ENCODE measurements at places on chromosomes 7 and 10. TPM values are rescaled to one million over a fixed set of nuclear protein-coding genes. Genes with fewer than 3 reads are reported as not detected.
A peak's percentile ranks its signal among the peaks of the same experiment; 100 is the strongest.

BCL7B gene
- polyA plus RNA-seq = 83.6 TPM

DNA sequence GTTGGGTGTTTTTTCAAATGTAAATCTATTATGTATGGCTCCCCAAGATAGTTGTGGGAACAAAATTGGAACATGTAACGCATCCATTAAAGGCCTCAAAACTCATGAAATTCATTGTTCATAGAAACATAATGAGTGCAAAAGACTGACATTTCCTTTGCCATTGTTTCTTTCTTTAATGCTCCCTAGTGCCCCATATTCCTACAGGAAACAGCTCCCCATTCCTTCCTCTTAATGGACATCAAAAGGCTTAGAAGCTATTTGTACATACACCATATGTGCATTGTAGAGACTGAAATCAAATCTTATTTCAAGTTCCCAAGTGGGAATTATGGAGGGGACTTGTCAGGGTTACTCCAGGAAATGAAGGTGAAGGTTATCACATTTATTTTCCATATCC is 139.1 kb downstream of the AHR start:
- no peak for DNase-seq

GRCh38 chr7:33099154-33099940 is 9.9 kb downstream of the RP9 start:
- peak; percentile 68 for DNase-seq

DNA sequence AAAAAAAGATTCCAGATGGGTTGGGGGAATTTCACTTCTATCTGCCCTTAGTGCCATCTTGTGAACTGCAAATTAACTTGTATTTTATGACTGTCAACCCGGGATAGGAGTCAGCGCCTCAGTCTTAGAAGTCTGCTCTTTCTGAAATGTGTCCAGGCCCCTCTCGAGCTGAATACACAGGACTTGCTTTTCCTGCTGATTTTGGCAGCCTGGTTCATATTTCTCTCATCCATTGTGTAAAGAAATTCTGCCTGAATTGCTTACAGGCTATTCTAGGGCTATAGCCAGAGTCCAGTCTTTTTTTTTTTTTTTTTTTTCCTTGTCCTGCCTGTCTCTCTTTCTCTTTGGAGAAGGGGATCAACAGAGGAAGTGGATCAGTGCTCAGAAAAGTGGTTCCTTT is 24.6 kb downstream of the GATA3 start:
- DNase-seq = no peak

DNA sequence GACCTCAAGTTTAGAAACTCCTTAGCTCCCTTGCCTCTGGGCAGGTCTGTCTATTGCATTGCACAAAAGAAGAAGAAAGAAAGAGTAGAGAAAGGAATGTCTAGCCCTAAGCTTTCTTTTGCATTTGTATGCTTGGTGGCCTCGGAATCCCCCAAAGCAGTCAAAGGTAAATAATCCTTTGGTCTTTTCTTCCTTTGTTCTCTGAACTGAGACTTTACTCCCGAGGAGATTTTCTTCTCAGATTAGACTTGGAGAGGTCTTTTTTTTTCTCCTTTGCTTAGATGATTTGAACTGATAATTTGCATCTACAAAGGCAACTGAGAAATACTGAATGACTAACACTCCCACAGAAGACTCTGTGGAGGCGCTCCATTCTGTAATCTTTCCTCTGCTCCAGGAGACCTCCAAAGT is 93.2 kb downstream of the AKR1D1 start:
- DNase-seq = no peak

GRCh38 chr10:70816220-70816894 is 609 bp downstream of the SGPL1 start:
- peak; percentile 28 for DNase-seq
